ENCODE measurements at places on chromosomes 6 and 20. TPM values are rescaled to one million over a fixed set of nuclear protein-coding genes. Genes with fewer than 3 reads are reported as not detected.

TSBP1 gene
- total RNA-seq, result not detected

- no peak for DNase-seq
- no peak overlapping the region for H3K27ac ChIP-seq
- H3K36me3 ChIP-seq, result no peaks in the 10 kb centered on the region
- H3K4me3 ChIP-seq, result no peak overlapping the region
- no peaks in the 10 kb centered on the region for H3K4me1 ChIP-seq
Observed at GRCh38 chr20:37711994-37712964, 18.4 kb downstream of the CTNNBL1 start.

GRCh38 chr6:36349240-36349639, 12.6 kb upstream of the BNIP5 start:
- H3K27ac ChIP-seq, result no peak overlapping the region
- no peak for DNase-seq
- peaks cover 16% of the 10 kb centered on the region for H3K4me1 ChIP-seq

GRCh38 chr20:42338294-42339201, 720.4 kb upstream of the CHD6 start:
- H3K27me3 ChIP-seq, result no peaks in the 10 kb centered on the region
- no peaks in the 10 kb centered on the region for H3K4me1 ChIP-seq
- H3K36me3 ChIP-seq, result no peaks in the 10 kb centered on the region
- no peak for DNase-seq
- no peak overlapping the region for H3K4me3 ChIP-seq
- no peak overlapping the region for H3K27ac ChIP-seq

All from sigmoid colon (tissue), 7 donors.